ENCODE measurements at places on chromosomes 6 and 20.

DNA sequence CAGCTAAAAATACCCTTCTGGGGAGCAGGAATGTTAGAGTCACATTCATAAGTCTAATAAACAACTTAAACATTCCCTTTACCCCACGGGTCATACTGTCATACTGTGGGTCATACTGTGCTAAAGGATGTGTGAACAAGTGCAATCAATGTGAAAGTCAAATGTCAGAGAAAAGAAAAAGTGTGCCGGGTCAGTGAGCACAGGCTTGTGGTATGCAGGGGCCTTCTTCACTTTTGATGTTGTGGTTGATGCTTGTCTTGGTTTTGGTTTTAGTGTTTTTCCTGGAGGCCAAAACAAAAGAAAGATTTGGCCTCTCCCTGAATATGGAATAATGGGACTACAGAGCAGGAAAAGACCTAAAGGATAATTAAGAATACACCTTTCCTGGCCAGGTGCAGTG lies 267.9 kb upstream of the PLN start:
- DNase-seq = no peak

GRCh38 chr20:51437182-51437924 lies 105.2 kb downstream of the NFATC2 start:
- no peak for DNase-seq

GRCh38 chr6:83952830-83953229 lies 80.7 kb upstream of the MRAP2 start:
- DNase-seq = no peak

GRCh38 chr20:33925867-33926266 lies 67.8 kb upstream of the RALY start:
- no peak for DNase-seq

- DNase-seq = no peak
Measured at GRCh38 chr20:53177687-53178086, 205.5 kb downstream of the TSHZ2 start.

- DNase-seq = no peak
Measured at GRCh38 chr6:54428431-54428830, 120.2 kb downstream of the TINAG start.

GRCh38 chr20:37234254-37234581 lies 27.4 kb downstream of the GHRH start:
- DNase-seq = no peak

Data from NCI-H2171 treated with DMSO at 0.1 percent for 48 hours (cell line).